ENCODE measurements at places on chromosomes 13 and 19.

- peak; percentile 56 for DNase-seq
Observed at GRCh38 chr13:102913914-102914313, 68.1 kb downstream of the ERCC5 start.

DNA sequence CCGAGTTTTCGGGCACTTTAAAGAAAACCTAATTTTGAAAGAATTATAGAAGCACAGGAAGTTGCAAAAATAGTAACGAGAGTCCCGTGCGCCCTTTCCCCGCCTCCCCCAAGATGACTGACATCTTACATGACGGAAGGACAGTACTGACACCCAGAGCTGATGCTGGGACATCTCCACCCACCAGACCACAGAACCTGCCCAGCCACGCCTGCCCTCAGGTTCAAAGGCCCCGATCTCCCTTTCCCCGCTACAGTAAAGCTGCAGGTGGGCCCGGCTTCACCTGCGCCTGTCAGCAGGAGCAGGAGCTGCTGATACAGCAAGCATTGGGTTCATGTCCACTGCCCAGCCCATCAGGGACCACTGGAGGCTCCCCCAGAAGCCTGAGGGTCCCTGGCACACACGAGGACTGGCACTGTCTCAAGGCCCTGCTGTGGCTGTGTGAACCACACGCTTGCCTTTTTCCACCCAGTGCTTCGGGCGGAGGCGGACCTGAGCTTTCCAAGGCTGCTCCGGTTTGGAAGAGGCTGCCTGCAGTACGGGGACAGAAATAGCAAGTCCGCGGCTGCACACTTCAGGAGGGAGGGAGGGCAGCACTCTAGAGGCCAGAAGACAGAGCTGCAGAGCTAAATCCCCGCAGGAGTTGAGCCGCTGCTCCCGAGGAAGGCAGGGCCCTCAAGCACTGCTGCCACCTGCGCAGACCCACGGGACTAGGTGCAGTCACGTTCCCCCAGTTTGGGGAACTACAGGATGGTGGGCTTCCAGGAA lies 8.7 kb downstream of the MAP2K2 start:
- no peak for DNase-seq

GRCh38 chr19:51660975-51661600 lies 14.5 kb upstream of the SIGLEC14 start:
- no peak for DNase-seq

- no peak for DNase-seq
Observed at GRCh38 chr19:1673645-1674292, 21.4 kb upstream of the TCF3 start.

Measured in epithelial cell of prostate (primary cell).